ENCODE measurements at places on chromosomes 4 and X. TPM values are rescaled to one million over a fixed set of nuclear protein-coding genes. Genes with fewer than 3 reads are reported as not detected.

DNA sequence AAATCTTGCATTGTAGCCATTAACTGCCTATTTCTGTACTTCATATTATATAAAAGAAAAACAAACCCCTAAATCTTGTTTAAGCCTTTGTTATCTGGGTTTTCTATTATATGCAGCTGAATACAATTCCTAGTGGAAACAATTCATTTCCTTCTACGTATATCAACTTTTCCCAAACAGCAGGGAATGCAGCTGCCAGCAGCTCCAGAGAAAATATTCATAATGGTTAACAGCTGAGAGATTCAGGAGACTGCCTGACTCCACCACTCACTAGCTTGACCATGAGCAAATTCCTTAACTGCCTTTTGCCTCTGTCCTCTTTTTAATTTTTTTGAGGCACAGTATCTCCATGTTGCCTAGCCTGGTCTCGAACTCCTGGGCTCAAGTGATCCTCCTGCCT, 146.2 kb downstream of the SPATA18 start:
- no peaks in the 10 kb centered on the region for H3K27me3 ChIP-seq
- H3K4me1 ChIP-seq, result peaks cover 35% of the 10 kb centered on the region
- H3K36me3 ChIP-seq, result no peaks in the 10 kb centered on the region
- no peak for DNase-seq
- H3K27ac ChIP-seq, result peak overlapping the region; percentile 67

DNA sequence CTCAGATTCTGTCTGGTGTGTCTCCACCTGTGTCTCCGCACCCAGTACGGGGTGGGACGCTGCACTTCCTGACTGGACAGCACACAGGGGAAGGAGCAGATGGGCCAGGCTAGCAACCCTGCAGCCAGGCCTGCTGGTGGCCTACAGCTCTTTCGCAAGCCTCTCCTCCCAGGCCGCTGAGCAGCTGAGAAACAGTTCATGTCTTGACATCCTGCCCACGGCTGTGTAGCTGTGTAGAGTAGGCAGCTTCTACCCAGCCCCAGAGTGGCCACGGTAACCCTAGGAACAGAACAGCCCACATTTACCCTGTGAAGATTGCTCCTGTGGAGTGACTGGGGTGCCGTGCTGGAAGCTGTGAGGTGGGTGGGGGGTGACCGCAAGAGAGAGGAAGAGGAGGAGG, 38.9 kb downstream of the CCNQ start:
- H3K36me3 ChIP-seq, result no peaks in the 10 kb centered on the region
- no peaks in the 10 kb centered on the region for H3K27me3 ChIP-seq
- H3K4me3 ChIP-seq, result no peak overlapping the region
- no peaks in the 10 kb centered on the region for H3K4me1 ChIP-seq
- no peak for DNase-seq

- no peak for DNase-seq
- H3K36me3 ChIP-seq, result no peaks in the 10 kb centered on the region
- H3K27ac ChIP-seq, result no peak overlapping the region
- H3K4me1 ChIP-seq, result no peaks in the 10 kb centered on the region
- H3K4me3 ChIP-seq, result no peak overlapping the region
- H3K27me3 ChIP-seq, result no peaks in the 10 kb centered on the region
Measured at GRCh38 chr4:78656968-78657445, 105.4 kb downstream of the ANXA3 start.

GRCh38 chr4:121236353-121237068, 72.4 kb upstream of the TNIP3 start:
- no peaks in the 10 kb centered on the region for H3K4me1 ChIP-seq
- DNase-seq, result no peak
- no peak overlapping the region for H3K4me3 ChIP-seq
- H3K27ac ChIP-seq, result no peak overlapping the region
- no peaks in the 10 kb centered on the region for H3K27me3 ChIP-seq

DNA sequence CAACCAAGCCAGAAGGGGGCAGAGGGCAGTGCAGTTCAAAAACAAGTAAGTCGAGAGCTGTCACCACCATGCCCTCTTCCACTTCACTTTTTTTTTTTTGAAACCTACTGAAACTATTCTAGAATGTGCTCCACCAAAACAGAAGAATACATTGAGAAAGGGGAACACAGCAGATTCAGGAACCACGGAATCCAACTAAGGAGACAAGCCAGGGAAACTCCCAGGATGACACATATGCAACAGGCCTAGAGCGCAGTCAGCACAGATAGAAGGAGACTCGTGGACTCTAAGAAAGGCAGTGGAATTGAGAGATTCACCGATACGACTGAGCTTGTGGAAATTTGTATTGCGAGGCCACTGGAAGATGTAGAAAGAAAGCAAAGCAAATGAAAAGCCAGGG, 66.1 kb downstream of the PHKA2 start:
- H3K27ac ChIP-seq, result no peak overlapping the region
- H3K4me1 ChIP-seq, result no peaks in the 10 kb centered on the region
- H3K27me3 ChIP-seq, result no peaks in the 10 kb centered on the region
- DNase-seq, result no peak
- H3K4me3 ChIP-seq, result no peak overlapping the region

DNA sequence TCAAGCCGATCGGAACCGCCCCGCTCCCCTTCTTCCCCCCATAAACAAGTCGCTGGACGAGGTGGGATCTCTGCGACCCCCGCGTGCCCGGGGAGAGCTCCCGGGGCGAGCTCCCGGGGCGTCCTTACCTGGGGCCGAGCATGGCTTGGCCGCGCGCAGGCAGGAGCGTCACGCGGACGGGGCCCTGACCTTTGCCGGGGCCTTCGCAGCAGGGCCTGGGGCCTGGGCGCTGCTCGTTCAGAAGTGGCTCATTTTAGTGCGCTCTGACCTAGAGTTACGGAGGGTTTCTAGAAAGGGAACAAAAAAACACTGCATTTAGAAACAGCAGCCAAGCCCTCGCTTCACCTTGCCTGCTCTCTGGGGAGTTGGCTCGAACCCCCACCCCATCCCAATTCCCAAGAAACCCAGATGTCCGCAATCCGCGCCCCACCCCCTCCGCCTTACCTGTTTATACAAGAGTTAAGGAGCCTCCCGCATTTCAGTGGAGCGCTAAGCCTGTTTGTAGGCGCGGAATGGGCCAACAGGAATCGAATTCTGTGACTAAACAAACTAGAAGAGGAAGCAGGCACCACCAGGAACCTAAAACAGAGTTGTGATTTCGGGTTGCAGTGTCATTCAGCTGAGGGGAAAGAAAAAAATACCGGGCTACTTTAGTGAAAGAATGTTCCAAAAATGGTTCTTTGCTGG, 814 bp upstream of the RBM47 start:
- no peak overlapping the region for H3K4me3 ChIP-seq
- no peaks in the 10 kb centered on the region for H3K27me3 ChIP-seq
- H3K4me1 ChIP-seq, result peaks cover 4% of the 10 kb centered on the region
- no peaks in the 10 kb centered on the region for H3K36me3 ChIP-seq
- no peak for DNase-seq

STS gene
- total RNA-seq, result 1.7 TPM
